CD4-positive, alpha-beta T cell treated with Interleukin-17A for 1 hour (primary cell): ENCODE measurements at places on chromosomes 5 and 9.

DNA sequence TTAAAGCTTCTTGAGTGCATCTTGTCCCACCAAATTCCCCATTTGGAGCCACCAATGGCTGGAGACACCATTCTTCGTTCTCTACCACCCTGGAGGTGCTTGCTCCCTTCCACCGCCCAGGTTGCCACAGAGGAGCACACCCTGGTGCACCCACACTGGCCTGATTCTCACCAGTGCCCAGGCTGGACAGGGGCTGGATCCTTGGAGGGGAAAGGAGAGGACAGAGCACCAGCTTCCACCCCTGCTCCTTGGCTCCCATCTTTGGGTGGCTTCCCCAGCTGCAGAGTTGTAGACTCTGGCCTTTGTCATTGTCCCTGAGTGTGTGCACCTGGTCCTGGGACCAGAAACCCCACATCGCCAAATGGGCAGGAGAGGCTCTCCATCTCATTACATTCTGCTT is 21.9 kb upstream of the CTSV start:
- no peak for DNase-seq

DNA sequence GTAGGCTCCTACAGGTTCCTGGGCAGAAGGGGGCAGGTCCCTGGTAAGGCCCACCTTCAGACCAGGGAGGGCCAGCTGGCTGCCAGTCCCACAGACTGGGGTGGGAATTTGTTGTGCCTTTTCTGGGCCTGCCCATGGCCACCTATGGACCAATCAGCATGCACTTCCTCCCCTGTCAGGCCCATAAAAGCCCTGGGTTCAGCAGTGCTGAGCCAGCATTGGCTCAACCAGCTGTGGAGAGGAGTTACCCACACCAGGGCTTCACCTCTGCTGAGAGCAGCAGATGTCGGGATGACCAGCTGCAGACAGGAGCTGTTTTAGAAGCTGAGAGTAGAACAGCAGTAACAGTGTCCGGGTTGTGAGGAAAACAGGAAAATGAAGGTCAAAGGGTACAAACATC is 373.4 kb upstream of the ACO1 start:
- no peak for DNase-seq

DNA sequence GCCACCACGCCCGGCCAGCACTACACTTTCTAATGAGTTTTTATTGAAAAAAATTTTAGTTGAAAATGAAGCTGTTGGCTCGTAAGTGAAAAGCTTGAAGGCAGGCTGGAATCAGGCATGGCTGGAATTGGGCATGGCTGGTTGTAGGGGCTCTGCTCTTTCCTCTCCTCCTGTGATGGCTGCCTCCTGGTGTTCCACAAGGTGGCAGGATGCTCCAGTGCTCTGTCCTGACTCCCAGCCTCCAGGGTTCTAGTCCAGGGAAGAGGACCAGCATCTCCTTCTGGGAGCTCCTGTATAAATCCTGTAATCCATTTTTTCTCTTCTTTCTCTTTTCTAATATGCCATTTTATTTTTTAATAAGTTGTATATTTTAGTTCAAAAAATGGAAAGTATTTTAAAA is 57.2 kb upstream of the DHFR start:
- DNase-seq: no peak

- no peak for DNase-seq
These were observed 42.0 kb downstream of the SREK1 start for GRCh38 chr5:66186108-66186507.

GRCh38 chr5:175092691-175093090 is 351.3 kb downstream of the DRD1 start:
- no peak for DNase-seq
